ENCODE measurements at places on chromosomes 12 and 14.
A peak's percentile ranks its signal among the peaks of the same experiment; 100 is the strongest.

DNA sequence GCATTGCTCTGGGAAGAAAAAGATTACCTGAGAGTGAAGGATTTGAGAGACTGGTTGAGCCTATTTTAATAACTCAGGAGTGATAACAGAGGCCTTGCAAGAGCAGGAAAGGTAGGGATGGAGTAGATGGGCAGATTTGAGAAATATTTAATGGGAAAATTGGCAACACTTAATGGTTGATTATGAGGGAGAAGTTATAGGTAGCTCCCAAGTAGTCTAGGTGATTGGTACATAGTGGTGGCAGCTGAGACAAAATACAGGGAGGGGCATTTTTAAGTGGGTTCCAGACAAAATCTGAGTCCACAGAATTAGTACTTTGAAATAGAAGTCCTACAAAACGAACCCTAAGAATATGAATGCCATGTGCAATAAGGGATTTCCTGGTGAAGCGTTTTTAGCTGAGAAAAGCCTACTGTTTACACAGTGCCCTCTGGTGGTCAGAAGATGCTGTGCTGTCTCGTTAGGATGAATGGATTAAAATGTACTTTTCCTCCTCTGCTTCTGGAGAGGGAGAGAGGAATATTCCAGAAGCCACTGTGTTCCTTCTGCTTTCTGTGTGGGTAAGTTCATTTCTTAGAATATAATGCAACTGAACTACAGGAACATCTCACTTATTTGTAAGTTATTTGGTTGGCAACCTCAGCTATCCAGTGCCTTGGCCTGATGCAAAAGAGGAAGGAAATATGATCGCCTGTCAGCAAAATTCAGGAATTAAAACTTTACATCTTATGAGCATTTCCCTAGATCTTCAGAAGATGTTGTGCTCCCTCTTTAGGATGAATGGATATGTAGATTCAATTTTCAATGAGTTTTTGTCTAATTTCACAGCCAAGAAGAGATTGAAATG lies 6.5 kb downstream of the ZBTB1 start:
- DNase-seq, result peak; percentile 78

- DNase-seq, result no peak
Measured at GRCh38 chr14:94936901-94937685, 167.2 kb upstream of the GSC start.

- DNase-seq, result no peak
Measured at GRCh38 chr14:34404416-34404815, 57.6 kb downstream of the SPTSSA start.

- DNase-seq, result no peak
Measured at GRCh38 chr12:109596418-109597244, 23.0 kb downstream of the MVK start.

DNA sequence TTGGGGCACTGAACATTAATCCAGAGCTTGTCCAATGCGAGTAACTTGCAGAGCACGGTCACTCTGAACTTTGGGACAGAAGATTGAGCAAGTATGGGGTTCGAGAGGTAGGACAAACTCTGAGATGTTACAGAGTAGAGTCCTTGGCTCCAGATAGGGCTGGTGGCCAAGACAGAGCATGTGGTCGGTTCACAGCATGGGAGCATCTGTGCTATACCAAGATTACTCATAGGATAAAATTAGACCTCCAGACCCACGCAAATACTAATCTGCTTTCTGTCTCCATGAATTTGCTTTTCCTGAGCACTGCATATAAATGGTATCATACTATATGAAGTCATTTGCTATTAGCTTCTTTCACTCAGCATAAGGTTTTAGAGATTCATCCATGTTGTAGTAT lies 93.4 kb upstream of the TBX5 start:
- DNase-seq, result no peak

- DNase-seq, result no peak
Measured at GRCh38 chr12:88644946-88645702, 64.9 kb upstream of the KITLG start.

DNA sequence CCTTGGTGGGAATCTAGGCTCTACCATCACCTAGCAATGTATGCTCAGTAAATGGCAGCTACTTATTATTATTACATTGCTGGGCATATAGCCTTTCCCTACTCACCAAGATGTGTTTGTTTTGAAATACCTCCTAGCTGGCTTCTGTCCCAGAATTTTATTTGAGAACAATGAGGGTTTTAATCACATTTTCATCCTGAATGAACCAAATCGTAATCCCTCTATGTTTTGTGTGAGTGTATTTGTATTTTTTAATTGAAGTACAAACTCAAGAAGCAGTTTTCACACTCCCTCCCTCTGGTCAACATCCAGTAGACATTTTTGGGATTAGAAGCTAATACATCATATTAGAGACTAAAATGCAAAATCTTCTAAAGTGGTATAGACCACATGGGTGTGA lies 7.6 kb downstream of the SLC7A8 start:
- no peak for DNase-seq

- DNase-seq, result no peak
Measured at GRCh38 chr14:71441126-71441525, 491.1 kb upstream of the RGS6 start.

DNA sequence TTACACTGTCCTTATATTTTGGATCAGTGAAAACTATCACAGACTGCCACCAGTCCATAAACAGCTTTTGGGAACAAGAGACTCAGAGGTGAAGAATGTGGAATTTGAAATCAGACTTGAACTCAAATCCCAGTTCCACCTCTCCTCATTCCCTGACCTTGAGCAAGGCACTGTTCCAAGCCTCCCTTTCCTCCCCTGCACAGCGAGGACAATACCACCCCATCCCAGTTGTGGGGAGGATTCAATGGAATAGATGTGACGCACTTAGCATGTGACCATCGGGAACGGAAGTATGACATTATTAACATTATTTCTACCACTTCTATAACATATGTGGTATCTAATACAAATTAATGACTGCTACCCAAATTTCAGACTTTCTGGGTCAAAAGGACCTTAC lies 63.5 kb downstream of the DPF3 start:
- no peak for DNase-seq

DNA sequence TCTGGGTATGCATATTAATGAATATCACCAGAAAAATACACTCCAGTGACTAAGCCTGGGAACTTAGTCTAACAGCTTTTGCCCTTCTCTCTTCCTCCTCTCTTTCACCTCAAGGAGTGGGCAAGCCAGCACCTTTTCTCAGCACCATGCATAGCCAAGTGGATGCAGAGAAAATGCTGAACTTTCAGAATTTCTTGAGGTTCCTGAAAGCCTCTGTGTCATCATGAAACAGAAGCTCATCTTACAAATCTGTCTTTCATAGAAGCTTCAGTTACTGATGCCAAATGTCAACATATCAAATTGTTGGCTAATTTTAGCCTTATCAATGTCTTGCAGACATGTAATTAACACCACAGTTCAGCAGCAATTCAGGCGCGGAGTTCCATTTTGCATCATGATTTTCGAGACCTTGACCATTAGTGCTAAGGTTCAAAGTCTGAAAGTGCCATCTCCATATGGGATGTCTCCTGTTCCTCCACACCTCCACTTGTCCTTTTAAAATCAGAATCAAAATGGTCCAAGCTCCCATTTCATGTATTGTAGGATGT lies 51.1 kb upstream of the RPH3A start:
- DNase-seq, result no peak

- DNase-seq, result peak; percentile 42
Measured at GRCh38 chr12:6773590-6774351, 1.5 kb downstream of the LAG3 start.

DNA sequence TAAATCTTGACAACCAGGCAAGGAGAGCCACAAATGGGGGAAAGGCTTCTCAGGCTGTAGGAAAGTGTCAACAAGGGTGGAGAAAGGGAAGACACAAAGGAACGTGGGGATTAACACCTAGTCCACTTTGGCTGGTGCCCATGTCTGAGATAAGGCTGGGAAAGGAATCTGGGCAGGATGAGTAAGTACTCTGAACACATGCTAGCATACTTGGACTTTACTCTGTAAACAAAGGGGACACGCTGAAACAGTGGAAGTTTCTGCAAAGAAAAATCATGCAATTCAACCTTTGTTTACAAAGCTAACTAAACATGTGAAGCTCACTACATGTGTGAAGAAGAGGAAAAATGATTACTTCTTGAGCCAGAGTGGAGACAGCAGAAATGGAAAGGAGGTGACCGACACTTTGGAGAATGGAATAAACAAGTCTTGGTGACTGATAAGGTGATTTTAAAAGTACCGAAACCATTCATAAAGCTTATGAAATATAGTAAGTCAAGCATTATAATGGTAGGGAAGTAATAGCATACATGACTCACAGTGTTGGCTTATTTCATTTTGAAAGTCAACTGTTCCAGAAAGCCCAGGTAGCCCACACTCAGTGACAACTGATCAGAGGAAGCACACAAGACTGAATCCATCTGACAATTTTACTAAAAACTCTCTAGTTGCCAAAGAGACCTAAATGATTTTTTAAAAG lies 13.2 kb downstream of the CPNE8 start:
- DNase-seq, result no peak

DNA sequence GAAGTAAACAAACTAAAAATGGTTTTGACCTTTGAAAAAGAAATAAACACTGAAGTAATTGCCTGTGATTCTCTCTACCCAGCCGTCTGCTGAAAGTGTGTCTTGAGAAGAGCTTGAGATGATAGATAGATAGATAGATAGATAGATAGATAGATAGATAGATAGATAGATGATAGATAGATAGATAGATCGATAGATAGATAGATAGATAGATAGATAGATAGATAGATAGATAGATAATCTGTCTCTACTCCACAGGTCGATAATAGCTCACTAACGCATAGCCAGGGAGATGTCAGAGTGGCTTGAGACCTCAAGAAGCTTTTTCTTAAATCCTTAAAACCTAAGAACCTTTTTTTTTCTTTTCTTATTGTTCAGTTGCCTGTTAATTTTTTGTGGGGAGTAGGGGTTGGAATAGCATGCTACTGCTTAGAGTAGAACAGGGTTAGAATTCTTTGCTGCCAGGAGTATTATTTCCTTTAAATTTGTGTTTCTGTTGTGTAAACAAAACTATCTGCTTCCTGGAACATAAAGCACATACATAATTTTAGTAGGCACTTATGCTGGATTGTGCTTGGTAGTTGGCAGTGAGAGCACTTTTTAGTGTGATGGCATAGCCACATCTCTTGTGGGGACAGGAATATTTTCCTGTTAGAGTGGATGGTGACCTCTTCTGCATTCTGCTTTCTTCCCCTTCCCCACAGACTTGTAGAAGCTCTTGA lies 169.5 kb downstream of the FBXL14 start:
- DNase-seq, result no peak

DNA sequence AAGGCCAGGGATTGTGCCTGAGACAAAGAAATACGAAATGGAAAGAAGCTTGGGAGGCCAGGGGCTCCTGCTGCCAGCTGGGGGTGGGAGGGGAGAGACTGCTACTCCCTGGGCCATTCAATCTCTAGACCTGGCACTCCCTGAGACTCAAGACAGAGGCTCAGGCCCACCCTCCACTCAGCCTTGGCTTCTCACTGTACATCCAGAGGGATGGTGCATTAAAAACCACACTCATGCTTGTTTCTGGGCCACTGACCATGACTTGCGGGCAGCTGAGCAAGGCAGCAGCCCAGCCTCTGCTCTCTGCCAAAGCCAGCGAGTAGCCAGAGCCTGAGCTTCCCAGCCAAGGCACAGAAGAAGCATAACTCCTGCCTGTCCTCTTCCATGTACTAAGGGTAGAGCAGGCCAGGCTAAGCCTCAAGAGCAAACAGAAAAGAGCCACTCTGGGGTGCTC lies 41.5 kb downstream of the PITPNM2 start:
- DNase-seq, result no peak

DNA sequence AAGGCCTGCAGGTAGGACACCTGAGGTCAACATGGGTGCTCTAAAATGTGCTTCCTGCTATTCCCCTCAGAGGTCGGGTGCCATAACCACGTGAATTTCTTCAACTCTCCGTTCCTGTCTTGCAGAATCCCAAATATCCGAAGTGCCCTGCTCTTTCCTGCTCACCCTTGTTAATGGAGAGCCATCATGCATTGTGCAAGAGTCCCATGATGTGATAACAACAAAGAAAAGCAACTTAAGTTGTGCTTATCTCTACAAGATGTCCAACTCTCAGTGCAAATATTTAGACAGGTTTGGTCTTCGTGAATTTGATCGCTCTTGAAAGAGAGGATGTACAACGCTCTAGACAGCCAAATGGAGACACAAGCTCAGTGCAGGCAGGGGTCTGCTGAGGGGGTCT lies 210.6 kb upstream of the PLXNC1 start:
- DNase-seq, result no peak

DNA sequence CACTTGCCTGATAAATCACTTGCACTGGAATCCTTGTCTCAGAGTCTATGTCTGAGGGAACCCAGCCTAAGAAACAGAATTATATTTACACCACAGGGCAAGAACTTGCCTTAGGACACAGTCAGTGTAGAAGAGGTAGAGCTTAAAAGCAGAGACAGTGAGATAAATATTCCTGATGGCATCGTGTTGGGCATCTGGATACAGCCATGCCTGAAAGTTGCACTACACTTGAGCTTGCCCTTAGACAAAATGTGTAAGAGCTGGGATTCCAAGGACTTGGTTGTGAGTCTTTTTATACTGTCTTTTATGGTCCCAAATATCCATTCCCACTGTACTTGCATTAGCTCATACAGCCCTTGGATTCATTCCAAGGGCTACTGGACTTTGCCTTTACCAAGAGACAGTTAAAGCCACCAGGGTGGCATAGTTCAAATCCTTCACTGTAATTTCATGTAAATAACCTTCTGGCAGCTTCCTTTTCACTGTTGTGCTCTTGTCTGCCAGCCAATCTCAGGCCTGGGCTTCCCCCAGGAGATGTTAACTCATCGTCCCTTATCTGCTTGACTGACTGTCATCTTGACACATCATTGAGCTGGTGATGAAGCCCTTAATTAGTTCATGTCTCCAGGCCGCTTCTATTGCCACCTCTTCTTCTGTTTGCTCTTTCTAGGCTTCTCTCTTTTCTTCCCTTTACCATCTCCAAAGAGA lies 577.9 kb upstream of the TBX3 start:
- no peak for DNase-seq

DNA sequence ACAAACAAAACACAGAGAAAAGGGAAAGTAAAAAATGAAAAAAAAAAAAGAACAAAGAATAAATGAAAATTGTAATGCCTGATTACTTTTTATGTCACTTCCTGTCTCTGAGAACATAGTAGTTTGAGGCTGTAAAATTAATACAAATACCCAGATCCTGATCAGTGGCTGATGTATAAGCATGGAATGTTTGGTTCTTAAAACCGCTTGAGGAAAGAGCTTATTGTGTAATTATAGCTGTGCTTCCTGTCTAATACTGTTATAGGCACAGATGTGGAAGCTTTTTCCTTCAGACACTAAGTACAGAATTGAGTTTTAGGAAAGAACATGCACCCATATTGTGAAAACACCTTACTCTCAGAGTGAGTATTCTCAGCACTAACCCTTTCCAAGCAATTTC lies 86.9 kb downstream of the AVPR1A start:
- no peak for DNase-seq

Measured in activated CD8-positive, alpha-beta T cell treated with anti-CD3 and anti-CD28 coated beads, Interleukin-2, amount 10 ng/mL, durations not matched to agents 7 days and 5 days (primary cell).